Sciatic nerve (tissue), 2 donors: ENCODE measurements at places on chromosomes 1 and 21.

- peak; percentile 86 for DNase-seq
These were observed 48.4 kb downstream of the CAPZB start for GRCh38 chr1:19436716-19437476.

- no peak for DNase-seq
These were observed 61.0 kb downstream of the TOR3A start for GRCh38 chr1:179142889-179143299.

GRCh38 chr1:193260896-193261295, 74.5 kb upstream of the B3GALT2 start:
- no peak for DNase-seq

- peak; percentile 85 for DNase-seq
These were observed 1.6 kb upstream of the EFNA1 start for GRCh38 chr1:155125946-155126555.

GRCh38 chr1:15224259-15224869, 22.7 kb upstream of the FHAD1 start:
- peak; percentile 37 for DNase-seq

GRCh38 chr1:47865881-47866535, 131.2 kb downstream of the TRABD2B start:
- no peak for DNase-seq

- peak; percentile 63 for DNase-seq
These were observed 109.0 kb downstream of the HMGB4 start for GRCh38 chr1:33972676-33973395.

- no peak for DNase-seq
These were observed 1.2 kb downstream of the SARS1 start for GRCh38 chr1:109214695-109215623.

GRCh38 chr21:44583800-44584147, 3.4 kb upstream of the KRTAP10-5 start:
- DNase-seq: no peak

GRCh38 chr1:11918799-11919519, 7.3 kb downstream of the KIAA2013 start:
- DNase-seq: no peak

DNA sequence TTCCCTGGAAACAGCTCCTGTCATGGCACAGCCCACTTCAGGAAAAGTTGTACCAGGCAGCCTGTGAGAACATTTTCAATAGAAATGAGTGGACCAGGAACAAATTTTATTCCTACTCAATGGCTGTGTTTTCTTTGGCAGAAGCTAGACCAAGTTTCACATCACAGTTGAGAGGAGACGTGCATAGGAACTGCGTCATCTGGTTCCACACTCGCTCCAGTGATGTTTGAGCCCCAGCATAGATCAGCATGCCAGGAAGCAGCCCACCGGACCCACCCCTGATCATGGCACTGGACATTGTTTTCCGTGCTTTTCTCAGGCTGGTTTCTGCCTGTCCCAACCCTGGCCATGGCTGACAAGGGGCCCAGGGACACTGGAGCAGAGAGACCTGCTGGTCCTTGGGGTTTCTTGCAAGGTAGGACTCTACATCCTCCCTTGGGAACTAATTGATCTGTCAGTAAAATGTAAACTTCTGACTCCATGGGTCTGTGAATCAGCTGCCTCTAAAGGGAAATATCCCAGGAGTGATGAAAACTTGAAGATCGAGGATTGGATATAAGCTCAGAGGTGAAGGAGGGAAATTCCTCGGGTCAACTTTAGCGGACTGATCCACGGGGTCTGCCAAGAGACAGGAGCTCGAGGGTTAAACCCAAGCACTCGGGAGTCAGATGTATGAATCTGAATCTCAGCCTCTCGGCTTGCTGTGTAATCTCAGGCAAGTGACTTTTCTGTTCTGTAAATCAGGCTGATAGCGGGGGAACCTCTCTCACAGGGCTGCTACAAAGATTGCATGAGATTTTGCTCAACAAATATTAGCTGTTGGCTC, 35.7 kb downstream of the NEK2 start:
- DNase-seq: no peak

DNA sequence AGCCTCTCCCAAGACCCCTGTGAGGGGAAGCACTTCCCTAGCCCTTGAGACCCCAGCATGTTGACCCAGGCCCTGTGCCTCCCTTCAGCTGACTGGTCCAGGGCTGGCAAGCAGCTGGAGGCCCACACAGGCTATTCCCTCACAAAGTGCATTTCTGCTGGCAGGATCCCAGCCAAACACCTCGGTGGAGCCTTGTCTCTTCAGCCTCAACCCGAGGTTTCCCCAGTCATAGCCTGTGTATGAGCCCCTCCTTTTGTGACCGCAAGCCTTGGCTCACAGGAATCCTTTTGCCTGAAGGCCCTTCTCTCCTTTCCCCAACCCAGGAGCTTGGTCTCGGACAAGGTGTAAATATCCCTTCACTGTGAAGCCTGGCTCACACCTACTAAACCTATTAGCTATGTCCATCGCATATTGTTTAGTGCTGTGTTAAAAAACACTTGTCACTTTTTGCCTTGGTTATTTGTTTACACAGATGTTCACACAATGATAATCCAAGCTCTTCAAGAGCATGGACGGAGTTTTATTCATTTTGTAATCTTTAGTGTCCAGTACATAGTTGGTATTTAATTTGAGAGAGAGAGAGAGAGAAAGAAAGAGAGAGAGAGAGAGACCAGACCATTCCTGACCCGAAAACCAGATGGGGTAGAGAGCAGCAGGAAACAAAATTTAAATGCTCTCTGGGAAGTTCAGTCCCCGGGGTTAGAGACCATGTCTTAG, 8.5 kb upstream of the CD247 start:
- DNase-seq: peak; percentile 74

- DNase-seq: no peak
These were observed 603.3 kb downstream of the PTPRC start for GRCh38 chr1:199242147-199242546.

DNA sequence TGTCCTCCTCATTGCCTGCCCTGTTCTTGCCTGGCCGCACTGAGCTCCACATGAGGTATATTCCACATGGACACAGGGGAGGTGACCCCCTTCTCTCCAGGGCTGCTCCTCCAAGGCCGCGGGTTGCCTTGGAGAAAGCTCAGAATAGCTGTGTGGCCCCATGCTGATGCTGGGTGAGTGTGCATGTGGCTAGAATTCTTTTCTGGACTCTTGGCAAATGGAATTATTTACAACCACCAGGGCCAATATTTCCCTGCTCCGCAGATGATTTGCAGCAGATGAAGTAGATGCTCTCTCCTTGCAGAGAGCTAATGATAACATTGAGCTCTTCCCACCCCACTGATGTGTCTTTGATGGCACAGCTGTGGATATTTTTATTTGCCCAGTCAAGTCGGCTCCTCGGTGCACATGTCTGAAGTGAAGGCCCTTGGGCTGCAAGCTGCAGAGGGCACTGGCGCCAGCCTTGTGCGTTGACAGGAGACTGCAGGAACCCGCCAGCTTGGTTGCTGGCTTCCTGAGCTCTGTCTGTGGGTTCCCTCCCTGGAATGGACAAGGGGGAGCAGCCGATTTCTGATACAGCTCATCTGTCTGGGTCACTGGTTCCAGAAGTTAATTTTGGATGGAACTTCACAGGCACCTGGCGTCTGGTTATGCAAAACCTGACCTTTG, 404.7 kb upstream of the VAMP3 start:
- no peak for DNase-seq

- no peak for DNase-seq
These were observed 33.7 kb downstream of the RTCA start for GRCh38 chr1:100299521-100300222.

DNA sequence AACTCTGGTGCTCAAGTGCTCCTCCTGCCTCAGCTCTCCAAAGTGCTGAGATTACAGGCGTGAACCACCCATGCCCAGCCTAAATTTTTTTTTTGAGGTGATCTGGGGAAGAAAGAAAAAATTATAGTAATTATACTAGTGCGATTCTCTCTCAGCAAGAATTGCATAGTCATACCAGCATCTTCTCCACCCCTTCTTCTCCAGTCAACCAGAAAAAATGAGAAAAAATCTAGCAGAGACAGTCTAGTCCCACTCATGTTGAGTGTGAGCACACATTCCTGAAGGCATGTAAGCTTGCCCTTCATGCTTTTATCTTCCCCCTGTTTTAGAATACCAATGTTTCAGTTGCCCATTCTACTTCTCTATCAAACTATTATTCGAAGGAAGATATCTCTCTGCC, 207.6 kb downstream of the S1PR1 start:
- DNase-seq: no peak
